Muscle of back (tissue), 13 donors: ENCODE measurements at places on chromosomes 11 and 22. TPM values are rescaled to one million over a fixed set of nuclear protein-coding genes. Genes with fewer than 3 reads are reported as not detected.

DNA sequence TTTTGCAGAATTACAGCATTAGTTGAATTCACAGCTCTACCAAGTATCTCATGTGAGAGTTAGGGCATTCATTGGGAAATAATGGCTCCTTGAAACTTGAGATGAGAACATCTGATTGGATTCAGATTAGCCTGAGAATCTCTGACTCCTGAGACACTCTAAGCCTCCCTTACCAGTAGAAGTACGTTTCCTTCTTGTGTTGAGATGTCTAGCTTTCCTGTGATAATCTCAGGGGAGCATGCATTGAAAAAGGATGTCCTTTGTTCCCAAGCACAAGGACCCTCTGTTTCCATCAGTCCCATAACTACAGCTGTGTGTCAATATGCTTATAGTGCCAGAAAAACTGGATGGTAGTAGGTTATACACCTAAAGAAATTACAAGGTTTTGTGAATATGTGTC is 35.2 kb upstream of the RDX start:
- no peak for DNase-seq

DNA sequence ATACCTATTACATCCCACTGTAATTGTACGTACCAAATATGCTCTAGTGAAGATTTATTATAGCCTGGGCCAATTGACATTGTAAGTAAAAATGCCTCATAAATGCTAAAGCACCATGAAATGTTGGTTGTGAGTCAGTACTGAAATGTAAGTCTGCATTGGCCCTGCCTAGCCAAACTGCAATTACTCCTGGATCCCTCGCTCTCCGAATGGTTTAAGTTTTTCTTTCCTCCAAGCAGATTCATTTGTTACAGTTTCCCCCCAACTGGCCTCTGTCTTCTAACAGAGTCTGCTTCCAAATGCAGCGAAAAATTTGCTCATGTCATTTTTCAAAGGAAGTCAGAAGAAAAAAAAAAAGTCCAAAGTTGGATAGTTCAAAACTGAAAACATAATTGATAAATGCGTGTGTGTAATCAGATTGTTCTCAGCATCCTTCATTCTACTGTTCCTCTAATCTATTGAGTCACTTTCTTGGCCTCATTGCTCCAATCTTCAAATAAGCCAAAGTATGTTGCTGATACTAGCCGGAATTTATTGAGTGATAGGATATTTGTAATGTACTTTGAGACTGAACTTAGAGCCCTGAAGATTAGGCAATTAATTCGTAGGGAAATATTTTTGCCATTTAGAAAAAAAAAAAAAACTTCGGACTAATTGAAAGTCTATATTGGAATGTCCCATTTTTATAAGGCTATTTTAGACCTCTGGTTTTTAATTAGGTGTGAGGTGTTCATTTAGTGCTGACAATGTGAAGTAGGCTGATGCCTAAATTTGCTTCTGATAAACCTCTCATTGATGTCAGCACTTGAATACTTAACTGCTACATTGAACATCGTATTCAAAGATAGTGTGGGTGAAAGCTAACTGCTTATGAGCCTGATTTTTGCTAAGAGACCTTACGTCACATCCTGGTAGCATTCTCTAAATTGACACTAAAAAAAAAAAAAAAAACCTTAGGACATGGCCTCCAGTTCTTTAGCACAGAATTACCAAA is 93.4 kb downstream of the WT1 start:
- no peak for DNase-seq

DNA sequence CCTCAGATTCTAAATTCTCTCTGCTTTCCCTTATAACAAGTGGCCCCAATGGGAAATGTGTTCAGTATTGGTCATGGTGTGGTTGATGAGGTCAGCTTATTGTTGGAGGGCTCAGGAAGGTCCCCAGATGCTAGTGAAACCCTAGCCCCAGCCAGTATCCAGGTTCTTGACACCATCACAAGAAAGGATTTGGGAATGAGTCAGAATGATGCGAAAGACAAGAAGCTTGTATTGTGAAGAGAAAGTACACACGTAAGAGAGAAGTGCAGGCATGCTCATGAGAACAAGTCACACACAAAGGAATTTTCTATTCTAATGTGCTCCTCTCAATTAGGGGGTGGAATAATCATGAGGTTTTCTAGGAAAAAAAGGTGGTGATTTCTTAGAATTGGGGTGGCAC is 34.9 kb upstream of the TRPC6 start:
- peak; percentile 52 for DNase-seq

- DNase-seq, result no peak
Observed at GRCh38 chr11:88807349-88807748, 258.4 kb downstream of the GRM5 start.

DNA sequence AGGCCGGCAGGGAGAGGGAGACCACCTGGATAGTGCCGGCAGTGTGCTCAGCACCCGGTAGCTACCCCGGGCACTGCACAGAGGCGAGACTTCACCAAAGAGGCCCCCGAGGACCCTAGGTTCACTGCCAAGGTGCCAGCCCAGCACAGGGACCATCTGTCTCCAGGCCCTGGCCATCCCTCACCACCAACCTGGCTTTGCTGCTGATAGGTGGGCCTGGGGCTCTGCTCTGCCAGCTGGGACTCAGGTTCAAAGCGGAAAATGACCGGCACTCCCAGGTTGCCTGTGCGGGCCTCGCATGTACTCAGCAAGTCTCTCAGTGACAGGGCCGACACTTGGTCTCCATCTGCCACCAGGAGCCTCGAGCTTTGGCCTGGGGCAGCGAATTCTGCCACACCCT is 812.2 kb downstream of the BRD1 start:
- DNase-seq, result no peak

GRCh38 chr11:103851166-103851651 is 185.2 kb upstream of the DDI1 start:
- DNase-seq, result peak; percentile 26

The TMPRSS13 gene
- polyA plus RNA-seq, result not detected

GRCh38 chr11:12461516-12461915 is 84.1 kb downstream of the PARVA start:
- no peak for DNase-seq

The DDIAS gene
- polyA plus RNA-seq, result 4.1 TPM

The OR8B4 gene
- polyA plus RNA-seq, result not detected

The ACTN3 gene
- polyA plus RNA-seq, result 129 TPM

GRCh38 chr11:114617157-114618124 is 21.9 kb upstream of the NXPE4 start:
- DNase-seq, result no peak

The PATE4 gene
- polyA plus RNA-seq, result not detected

DNA sequence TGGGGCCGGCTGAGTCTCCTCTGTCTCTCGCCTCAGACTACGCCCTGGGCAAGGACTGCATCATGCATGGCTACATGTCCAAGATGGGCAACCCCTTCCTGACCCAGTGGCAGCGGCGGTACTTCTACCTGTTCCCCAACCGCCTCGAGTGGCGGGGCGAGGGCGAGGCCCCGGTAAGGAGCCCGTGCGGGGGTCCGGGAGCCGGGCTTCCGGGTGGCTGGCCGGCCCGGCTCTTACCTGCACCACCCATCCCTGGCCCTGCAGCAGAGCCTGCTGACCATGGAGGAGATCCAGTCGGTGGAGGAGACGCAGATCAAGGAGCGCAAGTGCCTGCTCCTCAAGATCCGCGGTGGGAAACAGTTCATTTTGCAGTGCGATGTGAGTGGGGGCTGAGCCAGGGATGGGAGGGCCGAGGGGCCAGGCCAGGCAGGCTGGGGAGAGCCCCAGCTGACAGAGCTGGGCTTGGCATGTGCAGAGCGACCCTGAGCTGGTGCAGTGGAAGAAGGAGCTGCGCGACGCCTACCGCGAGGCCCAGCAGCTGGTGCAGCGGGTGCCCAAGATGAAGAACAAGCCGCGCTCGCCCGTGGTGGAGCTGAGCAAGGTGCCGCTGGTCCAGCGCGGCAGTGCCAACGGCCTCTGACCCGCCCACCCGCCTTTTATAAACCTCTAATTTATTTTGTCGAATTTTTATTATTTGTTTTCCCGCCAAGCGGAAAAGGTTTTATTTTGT is 4.1 kb upstream of the ANKRD13D start:
- DNase-seq, result no peak

DNA sequence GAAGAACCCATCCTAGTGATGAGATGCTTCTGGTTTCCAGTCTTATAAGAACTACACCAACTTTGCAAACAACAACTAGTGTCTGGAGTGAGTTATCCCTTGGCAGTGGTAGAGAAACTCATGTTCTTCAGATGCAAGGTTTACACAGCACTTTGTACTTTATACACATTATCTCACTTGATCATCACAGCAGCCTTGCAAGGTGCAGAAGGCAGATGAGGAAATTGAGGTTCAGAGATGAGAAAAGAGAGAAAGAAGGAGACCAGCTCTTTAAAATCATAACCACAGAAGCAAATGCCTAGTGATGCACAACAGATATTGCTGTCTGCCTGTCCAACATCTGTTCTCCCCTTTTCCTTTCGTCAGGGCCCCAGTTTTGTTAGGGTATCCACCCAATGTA is 16.7 kb upstream of the CD44 start:
- no peak for DNase-seq

DNA sequence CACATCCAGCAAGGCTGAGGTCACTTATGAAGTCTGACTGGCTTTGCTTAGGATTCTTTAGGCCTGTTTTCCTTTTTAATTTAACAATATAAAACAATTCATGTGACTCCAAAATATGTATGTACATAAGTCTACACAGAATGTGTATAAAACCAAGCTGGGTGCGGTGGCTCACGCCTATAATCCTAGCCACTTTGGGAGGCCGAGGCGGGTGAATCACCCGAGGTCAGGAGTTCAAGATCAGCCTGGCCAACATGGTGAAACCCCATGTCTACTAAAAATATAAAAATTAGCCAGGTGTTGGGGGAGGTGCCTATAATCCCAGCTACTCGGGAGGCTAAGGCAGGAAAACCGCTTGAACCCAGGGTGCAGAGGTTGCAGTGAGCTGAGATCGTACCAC is 83.1 kb downstream of the SHANK2 start:
- DNase-seq, result no peak

DNA sequence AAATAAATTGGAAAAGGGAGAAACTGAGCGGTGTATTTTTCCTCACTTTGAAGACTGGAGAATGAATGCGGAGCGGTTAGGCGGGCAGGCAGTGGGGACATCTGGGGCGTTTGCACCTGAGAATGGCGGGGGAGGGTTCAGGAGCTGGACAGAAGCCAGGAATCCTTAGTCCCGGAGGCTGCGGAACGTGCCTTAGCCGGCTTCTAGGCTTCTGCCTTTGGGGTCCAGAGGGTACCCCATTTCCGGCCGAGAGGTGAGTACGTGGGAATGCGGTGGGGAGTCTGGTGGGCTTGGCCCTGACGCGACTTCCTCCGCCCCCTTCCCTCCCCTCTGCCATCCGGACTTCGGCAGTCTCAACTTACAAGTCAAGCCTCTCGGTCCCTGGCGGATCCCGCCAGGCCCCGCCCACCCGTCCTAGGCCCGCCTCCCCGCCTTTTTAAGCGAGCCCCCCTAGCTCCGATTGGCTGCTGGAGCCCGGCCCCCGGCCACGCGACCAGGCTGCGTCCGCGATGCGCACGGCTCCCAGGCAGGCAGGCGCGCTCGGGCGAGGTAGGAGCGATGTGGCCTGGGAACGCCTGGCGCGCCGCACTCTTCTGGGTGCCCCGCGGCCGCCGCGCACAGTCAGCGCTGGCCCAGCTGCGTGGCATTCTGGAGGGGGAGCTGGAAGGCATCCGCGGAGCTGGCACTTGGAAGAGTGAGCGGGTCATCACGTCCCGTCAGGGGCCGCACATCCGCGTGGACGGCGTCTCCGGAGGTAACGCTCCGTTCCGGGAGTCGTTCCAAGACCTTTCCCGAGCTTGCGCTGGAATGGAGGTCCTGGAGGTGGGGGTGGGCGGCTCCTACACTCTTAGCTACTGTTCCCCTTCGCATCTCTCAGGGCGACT is at the start of gene GCAT:
Gene GCAT, plus strand, starts transcription at position 525 of the 884 bp plus-strand sequence. Its CDS starts 34 bp downstream, at position 559.
- peak; percentile 98 for DNase-seq

DNA sequence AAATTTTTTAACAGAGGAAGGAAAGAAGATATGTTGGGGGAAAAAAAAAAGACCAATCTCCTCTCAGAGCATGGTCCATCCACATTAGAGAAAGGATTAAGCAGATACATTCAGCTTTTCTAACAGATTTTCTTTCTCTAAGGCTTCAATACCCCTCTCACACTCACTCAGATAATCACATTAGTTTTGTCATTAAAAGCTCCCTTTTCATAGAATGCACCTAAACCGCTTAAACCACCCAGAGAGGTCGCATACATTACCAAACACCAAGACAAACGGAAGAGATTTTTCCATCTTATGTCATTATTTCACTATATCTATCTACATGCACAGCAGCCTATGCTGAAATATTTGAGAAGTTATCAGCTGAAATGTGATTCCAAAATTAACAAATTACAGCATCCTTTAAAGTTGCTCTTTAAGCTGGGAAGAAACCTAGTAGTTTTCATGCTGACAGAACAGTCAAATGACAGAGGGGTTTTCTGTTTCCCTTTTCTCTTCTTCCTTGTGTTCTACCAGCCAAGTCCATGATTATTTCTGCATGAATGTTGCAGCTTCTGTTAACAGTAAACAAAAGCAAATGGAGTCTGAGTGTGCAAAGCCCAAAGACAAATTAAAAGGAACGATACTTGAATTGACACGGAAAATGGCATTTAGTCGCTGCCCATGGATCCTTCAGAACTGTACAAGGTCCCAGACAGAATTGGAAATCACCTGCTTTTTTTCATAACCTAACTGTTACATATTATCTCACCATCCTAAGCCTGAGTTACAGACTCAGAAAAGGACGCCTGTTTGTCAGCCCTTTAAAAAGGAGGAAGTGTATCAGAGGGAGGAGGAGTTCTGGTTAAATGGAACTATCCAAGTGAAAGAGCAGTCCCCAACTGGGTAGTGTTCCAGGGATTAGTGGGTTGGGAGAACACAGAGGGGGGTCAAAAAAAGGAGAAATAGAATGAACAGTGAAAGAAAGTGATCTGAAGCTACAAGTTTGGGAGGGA is 54.6 kb downstream of the PRCP start:
- no peak for DNase-seq

The MMP8 gene
- 0.18 TPM for polyA plus RNA-seq

DNA sequence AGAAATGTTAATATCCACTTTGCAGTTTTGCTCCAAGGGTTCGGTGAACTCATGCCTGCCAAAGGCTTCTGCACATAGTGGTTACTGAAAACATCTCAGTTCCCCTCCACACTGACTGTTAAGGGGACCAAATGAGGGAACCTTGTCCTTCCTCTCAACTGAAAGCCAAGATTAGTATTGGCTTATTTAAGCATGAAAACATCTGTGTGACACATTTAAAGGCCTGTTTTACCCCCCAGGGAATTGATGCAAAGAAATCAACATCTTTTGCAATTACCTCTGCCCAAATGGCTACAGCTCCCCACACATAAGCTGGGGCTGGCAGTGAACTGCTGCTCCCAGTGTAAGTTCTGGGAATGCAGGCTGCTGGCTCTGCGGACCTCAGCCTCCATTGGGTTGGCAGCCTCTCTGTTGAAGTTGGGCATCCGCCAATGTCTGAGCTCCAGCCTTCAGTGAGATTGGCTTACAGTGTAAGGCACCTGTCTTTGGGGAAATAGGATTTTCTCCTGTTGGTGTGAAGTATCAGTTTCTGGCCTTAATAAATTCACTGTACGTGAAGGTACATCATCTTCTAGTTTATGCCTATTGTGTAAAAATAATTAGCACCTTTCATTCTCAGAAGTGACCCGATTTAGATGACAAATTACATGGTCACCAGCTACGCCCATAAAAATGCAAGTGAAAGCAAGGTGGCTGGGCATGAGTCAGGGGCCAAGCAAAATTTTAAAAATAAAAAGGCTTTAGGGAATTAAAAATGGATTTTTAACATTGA is 213.4 kb upstream of the SYN3 start:
- DNase-seq, result peak; percentile 51
